CD4-positive, alpha-beta T cell treated with Interleukin-12 subunit alpha and Interleukin-12 subunit beta, for 1 hour (primary cell): ENCODE measurements at places on chromosomes 12 and 14.

DNA sequence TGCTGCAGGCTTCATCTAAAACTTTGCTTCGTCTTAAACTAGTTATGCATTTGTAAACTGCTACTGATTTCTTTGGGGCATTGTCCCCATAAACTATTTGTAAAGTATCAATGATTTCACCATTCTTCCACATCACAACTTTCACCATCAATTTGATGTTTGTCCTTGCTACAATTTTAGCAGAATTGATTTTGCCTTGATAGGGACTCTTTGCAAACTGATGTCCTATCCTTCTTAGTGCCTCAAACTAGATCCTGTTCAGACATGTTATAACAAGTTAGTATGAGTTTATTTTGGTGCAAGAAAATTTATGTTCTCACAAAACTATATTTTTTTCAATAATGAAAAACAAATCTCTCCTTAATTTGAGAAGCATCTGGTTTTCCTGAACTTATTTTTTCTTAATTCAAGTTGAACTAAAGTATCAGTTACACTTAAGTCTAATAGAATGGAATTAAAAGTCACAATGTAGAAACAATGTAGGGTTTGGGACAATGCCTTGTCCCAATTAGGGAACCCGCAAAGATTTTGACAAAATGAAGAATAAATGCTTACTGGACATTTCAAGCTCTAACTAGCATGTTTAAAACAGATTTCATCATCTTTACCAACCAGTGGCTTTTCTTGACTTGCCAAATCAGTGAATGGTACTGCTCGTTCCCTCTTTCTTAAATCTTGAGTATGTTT, 10.1 kb upstream of the ARID4A start:
- no peak for DNase-seq

GRCh38 chr14:97411938-97412612, 614.9 kb downstream of the VRK1 start:
- DNase-seq = no peak

DNA sequence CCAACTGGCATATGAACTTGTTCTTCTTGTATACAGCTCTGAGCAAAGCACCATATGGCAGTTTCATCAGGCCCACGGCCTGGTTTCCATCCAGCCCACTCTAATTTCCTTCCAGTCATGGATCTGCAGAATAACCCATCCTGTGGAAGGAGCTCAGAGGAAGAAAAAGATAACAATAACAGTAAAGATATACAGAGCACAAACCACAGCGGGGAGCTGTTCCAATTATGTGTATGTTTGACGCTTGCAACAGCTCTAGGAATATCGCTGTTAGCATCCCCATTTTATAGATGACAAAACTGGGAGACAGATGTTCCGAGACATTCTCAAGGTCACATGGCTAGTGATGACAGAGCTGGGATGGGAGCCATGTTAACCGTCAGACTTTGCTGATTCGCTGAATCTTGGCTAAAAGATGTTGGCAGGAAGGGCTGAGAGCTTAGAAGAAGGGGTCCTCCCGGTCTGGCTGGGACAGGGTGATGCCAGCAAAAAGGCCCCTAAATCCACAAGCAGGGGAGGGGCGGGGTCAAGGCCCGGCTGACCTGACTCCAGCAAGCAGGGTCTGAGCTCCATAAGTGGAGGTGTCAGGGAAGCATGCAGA, 34.4 kb upstream of the CIPC start:
- no peak for DNase-seq

DNA sequence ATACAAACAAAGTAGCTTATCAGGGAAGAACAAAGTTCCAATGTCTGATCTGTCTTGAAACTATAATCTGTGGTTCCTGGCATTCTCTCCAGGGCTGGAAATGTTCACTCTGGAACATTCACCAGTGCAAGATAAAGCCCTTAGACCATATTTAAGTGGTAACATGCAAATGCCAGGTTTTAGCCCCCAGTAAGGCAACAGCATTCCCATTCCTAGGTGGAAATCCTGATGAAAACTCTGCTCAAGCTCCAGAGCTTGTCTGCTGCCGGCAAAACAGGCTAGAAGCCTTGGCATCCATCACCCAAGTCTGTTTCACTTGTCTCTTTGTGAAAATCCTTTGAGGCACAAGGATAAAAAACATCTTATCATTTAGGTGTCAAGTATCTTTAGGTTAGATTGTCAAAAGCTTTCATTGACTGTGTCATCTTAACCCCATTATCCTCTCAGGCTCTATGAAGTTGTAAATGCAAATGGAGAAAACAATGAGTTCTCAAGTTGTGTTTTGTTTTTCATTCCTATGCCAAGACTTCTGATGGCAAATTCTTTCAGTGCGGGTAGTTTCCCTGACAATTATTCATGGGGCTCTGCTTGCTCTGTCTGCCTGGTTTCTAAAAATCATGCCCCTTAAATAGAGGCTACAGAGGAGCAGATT, 344.7 kb downstream of the NELL2 start:
- DNase-seq = no peak

GRCh38 chr14:65065719-65066118, 36.6 kb downstream of the MAX start:
- no peak for DNase-seq

GRCh38 chr14:52007637-52008036, 18.3 kb downstream of the RTRAF start:
- no peak for DNase-seq
